ENCODE measurements at places on chromosomes 12 and 14.
A peak's percentile ranks its signal among the peaks of the same experiment; 100 is the strongest.

- no peak for DNase-seq
These were observed 1320.9 kb upstream of the FLRT2 start for GRCh38 chr14:84209031-84209430.

- DNase-seq, result no peak
These were observed 57.4 kb upstream of the ANO4 start for GRCh38 chr12:100737168-100737567.

DNA sequence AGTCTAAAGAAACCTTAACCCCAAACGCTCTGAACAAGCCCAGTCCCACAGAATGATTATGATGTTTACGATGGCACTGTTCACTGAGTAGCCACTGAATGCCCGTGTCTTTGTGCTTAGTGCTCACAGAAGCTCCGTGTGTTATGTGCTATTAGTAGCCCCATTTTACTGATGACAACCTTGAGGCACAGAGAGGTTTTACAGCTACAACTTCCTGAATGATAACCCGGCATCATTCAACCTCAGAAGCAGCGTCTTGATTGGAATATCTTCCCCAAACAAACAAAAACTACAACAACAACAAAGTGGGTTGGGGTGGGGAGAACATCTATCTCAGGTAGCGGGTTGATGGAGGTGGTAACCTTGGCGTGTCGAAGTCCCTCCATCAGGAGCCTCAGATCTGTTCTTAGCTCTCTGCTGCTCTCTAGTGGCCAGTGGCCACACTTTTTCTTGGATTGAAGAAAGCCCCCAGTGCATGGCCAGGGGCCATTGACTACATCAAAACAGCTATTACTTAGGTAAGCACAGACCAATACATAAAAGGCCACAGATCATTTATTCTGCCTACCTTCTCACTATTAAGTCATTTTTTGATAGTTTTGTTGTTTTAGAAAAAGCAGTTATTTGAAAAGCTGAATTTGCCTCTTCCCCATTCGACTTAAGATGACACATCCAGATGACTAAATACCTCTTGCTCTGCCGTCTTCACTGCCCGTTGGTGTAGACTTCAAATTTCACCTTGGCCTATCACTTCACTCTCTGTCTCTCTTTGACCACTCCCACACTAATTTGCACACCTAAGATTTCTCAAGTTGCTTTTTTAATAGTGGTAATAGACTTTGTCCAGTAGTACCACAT lies 376.9 kb downstream of the GALC start:
- DNase-seq, result peak; percentile 54

GRCh38 chr12:132014092-132014914 lies 64.6 kb downstream of the EP400 start:
- no peak for DNase-seq

DNA sequence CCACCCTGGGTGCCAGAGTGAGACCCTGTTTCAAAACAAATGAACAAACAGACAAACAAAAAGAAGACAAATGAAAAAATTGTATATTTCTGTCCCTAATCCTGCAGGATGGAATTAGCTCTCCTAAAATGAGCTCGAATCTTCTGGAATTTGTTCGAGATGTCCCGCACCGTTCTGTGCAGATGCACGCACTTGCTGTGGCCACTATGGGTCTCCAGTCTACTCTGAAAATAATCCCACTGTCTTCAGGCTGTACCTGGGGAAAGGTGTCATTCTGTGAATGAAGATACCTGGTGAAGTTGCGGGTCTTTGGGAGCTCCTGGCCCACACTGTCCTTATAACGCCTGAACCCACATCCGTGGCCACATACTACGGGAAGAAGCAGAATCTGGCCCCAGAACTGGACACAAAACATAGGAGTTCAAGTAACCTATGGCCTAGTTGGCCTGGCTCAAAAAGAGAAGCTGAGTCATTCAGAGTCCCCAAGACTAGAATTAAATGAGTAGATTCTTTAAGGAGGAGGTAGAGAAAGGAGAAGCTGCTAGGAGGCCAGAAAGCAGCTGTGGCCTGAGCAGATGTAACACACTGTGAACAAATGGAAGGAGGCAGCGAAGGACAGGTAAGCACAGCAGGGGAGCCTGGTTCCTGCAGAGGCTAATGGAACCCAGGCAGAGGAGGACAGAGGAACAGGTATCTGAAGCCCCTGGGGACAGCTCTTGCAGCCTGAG lies 108.6 kb downstream of the FOXN3 start:
- DNase-seq, result peak; percentile 53

- DNase-seq, result no peak
These were observed 18.2 kb downstream of the MSRB3 start for GRCh38 chr12:65296508-65297265.

Measured in fibroblast of mammary gland (primary cell).